Stimulated activated naive CD4-positive, alpha-beta T cell (primary cell): ENCODE measurements at places on chromosomes 7 and 10.
A peak's percentile ranks its signal among the peaks of the same experiment; 100 is the strongest.

- DNase-seq, result no peak
These were observed 3.3 kb downstream of the LBX1 start for GRCh38 chr10:101225846-101226421.

- DNase-seq, result no peak
These were observed 48.6 kb upstream of the SKAP2 start for GRCh38 chr7:26912933-26913536.

DNA sequence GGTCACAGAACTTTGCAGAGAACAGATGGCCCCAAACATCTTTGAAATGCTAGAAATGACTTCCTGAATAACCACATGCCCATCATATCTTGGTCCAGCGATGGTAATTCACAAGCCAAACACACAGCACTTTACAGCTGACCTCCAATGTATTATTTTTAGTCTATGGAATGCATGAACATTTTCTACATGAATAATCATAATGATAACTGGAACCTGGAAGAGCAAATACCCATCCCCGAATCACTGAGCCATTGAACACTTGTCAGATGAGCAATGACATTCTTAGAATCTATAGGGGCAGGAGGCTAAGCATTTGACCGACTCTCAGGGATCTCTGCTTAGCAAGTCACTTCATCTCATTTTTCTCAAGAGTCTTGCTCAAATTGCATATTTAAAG is 167.3 kb downstream of the CREB5 start:
- DNase-seq, result no peak

- DNase-seq, result no peak
These were observed 2.9 kb upstream of the RALA start for GRCh38 chr7:39620486-39620885.

DNA sequence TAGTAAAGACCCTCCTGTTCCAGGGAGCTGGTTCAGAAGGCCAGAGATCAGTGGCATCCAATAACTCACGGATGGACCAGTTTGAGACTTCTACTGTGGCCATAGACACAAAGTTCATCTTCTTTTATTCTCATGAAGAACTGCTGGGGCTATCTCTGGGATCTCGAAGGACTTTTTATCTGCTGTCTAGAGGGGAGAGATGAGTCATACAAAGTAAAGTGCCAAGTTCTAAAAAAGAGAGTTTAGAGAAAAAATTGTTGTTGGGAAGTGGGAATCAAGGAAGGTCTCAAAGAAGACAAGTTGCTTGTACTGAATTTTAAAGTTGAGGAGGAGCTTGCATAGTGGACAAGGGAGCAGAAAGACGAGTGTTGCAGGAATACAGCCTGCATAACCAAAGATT is 8.0 kb upstream of the FAM221A start:
- no peak for DNase-seq

- peak; percentile 82 for DNase-seq
These were observed 1.7 kb downstream of the ADAM8 start for GRCh38 chr10:133274751-133275683.

DNA sequence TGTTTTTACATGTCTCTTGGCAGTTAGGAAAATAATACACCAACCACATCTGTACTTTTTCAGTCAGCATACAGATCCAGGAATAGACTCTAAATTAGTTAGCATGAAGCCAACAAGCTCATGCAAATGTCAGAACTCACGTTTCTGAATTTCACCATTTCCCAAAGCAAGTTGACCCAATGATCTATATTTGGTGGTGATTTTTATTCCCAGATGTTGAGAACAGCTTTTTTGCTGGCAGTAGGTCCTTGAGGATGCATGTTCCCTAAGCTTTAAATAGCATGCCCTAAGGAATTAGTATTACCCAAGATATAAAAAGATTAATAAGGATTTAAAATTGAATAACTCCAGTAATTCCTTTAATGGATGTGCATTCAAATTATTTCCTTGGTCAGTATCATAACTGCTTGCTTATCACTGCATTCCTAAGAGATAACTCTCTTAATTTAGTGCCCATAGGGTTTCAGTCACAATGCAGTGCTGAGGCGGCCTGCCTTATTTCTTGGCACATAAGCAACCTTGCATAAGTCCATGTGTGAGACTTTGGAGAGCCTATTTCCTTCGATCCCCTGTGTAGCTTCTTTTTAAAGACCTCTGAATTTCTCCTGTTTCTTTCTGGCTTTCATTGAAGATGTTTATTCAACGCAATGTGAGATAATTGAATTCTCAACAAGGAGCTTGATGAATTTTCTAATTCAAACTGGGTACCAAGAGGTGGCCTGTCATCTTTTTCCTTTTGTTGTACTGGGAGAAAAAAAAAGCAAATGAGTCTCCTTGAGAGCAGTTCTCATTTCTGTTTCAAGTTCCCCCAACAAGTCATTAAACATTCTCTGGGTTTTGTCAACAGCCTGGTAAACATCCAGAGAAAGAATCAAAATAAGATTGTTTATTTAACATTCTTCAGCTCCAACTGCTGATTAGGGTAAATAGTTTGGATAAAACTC is 135.3 kb upstream of the MEOX2 start:
- no peak for DNase-seq

GRCh38 chr7:151725844-151726651 is 150.9 kb downstream of the PRKAG2 start:
- no peak for DNase-seq

- DNase-seq, result no peak
These were observed 59.5 kb upstream of the HECTD2 start for GRCh38 chr10:91350651-91351081.

DNA sequence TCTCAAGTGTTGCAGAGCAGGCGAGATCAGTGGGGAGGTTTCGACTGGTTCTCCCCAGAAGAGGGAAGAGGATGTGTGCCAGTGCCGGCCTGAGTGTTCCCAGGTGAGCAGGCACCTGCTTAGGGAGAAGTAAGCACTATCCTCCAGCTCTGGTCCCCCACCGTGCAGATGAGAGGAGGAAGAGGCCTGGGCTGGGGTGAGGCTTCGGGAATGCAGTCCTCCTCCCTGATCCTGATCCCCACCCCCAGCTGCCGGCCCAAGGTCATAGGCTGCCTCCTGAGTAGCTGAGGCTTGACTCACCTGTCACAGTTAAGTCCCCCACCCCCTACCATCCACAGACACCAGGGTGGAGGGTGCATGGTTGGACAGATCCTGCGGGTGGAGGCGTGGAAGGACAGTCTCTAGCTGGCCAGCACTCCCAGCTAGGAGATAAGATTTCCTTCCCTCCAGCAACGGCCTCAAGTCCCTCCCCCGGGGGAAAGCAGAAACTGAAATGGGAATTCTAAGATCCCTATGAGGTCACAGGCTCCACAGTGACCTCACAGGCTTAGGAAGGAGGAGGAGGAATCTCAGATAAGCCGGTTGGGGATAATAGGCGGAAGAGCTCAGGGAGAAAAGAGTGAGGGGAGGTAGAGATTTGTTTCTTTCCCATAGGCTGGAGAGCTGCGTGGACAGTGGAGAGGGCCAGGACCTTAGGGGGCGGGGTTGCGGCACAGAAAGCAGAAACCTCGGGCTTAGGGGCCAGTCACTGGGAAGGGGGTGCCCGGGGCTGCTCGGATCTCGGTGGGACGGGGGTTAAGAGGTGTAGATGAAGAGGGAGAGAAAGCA is 1.0 kb downstream of the LRCH4 start:
- no peak for DNase-seq

- DNase-seq, result no peak
These were observed 81.4 kb upstream of the PPP2R2D start for GRCh38 chr10:131819241-131820072.

GRCh38 chr7:73844848-73845460 is 2.6 kb upstream of the METTL27 start:
- no peak for DNase-seq

DNA sequence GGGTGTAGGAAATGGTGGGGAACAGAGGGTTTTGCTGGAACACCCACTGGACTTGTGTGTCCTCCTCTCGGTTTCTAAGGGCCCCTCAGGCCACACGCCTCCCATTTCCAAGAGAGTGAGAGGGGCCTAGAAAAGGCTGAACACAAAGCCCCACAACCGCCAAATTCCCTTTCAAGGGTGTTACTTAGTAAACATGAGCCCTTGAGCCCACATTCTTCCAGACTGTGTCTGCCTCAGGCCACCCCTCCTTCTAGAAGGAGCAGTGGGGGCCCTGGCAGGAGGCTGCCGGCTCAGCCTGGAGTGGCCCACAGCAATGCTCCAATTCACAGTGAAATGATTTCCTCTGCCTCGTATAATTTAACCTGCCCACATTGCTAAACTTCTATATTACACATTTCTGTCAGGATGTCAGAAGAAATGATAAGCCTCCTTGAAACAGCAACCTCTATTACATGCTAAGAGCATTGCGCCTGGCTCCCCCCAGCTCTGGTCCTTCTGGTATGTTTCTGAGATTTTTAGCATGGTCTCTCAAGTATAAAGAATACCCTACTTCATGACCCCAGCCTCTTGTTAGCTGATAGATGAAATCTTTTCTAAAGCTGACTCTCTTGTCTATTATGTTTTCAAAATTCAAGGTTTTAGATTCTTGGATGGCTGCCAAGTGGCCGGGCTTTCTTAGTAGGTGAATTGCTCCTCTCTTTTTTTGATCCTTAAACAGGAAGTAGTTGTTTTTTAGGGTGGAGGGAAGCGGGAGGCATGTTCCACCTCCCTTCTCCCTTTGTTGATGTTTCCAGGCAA is 673.9 kb upstream of the GALNT17 start:
- no peak for DNase-seq

- DNase-seq, result no peak
These were observed 74.2 kb downstream of the ARMC3 start for GRCh38 chr10:23001901-23002516.

DNA sequence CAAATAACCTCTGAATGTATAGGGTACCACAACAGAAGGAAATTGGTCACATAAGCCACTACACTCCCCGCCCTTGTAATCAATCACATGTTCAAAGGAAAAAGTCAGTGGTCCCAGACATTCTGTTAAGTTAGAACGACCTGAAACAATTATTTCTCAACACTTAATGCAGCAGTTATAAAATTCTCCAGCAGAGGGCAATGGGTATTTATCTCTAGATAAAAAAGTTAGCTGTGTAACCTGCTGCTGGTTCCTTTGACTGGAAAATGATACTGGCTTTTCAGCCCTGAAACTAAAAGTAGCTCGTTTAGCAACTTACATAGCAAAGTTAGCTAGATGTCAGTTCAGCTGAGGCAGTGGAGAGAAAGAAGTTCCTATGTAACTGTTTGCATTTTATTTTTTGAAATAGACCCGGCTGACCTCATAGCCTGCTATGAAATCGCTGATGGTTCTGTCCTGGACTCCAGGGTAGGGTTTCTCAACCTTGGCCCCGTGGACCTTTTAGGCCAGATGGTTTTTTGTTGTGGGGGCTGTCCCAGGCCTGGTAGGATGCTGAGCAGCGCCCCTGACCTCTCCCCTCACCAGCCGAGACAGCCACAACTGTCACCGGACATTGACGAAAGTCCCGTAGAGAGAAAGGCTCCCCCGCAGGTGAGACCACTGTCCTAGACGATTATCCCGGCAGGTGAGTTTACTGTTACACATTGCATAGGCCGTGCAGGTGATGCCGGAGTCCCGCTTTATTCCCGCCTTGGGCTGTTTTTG is 40.2 kb upstream of the PROSER2 start:
- DNase-seq, result no peak

- DNase-seq, result no peak
These were observed 8.9 kb upstream of the TSPAN13 start for GRCh38 chr7:16744518-16745250.

- no peak for DNase-seq
These were observed 28.4 kb upstream of the AGK start for GRCh38 chr7:141522657-141523342.

DNA sequence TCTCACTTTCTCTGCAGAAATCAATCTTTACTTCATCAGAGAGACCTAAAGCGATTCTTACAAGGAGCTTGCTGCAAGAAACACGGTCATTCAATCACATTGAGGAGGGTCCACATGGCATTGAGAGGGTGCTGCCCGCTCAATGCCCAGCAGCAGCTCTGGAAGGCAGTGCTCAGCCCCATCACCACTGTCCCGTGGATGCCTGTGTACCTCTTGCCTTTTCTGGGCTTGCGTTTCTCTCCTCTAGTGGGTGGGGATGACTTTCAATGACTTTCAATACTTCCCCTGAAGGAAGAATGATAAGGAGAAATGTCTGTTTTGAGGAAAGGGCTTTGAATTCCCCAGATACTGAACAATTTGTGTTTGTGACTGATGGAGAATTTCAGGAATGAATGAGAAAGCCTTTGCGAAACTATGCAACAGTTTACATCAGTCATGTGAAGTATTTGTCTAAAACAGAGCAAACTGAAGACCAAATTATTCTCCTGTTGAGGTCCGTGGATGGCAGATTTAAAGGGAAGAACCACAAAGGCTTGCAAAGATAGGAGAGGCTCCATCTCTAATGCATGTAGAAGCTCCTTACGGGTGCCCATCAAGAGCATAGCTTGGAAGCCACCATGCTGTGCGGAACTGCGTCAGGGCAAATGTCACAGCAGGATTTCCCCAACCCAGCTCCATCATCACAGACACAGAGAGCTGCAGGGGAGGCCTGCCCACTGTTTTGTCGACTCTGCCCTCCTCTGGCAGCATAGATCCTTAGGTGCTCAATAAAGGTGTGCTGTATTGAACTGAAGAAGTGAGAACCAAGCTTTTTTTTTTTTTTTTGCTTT is 6.6 kb upstream of the ZNF22 start:
- no peak for DNase-seq

- no peak for DNase-seq
These were observed 20.6 kb downstream of the HSPA12A start for GRCh38 chr10:116721547-116722392.

- no peak for DNase-seq
These were observed 25.9 kb downstream of the PDGFA start for GRCh38 chr7:493661-494251.

GRCh38 chr10:102112210-102112817 is 7.9 kb downstream of the LDB1 start:
- no peak for DNase-seq

DNA sequence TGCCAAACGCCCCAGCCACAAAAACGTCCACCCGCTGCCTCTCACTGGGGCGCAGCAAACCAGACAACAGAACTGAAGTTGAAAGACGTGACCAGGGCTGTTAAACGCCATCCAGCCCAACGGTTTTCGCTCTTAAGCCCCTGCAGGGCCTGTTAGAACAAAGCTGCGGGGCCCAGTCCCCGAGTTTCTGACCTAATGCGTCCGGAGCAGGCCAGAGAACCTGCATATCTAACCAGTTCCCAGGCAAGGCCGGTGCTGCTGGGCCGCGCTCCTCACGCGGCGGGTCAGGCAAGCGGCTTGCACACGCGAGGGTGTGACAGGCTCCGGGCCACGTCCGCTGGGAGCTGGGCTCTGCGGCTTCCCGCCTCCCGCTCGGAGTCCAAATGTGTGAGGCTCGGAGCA is 87.0 kb downstream of the PTPRN2 start:
- DNase-seq, result no peak

DNA sequence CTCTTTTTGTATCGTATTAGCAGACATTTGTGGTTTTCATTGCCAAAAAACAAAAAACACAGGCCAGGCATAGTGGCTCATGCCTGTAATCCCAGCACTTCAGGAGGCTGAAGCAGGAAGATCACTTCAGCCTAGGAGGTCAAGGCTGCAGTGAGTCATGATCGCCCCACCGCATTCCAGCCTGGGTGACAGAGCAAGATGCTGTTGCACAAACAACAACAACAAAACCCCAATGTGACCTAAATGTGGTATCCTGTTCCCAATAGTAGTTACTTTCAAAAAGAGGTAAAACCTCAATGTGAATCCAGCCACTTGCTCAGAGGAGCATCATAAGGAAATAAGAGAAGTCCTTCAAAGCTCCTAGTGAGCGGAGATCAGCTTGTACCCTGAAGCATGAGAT is 45.8 kb upstream of the SKAP2 start:
- no peak for DNase-seq
